Stimulated activated CD8-positive, alpha-beta memory T cell treated with anti-CD3 and anti-CD28 coated beads, Interleukin-4, amount 100 ng/mL, for 1 hour (primary cell): ENCODE measurements at places on chromosomes 2 and 18.

- DNase-seq, result no peak
Measured at GRCh38 chr2:104871972-104872865, 18.3 kb downstream of the POU3F3 start.

DNA sequence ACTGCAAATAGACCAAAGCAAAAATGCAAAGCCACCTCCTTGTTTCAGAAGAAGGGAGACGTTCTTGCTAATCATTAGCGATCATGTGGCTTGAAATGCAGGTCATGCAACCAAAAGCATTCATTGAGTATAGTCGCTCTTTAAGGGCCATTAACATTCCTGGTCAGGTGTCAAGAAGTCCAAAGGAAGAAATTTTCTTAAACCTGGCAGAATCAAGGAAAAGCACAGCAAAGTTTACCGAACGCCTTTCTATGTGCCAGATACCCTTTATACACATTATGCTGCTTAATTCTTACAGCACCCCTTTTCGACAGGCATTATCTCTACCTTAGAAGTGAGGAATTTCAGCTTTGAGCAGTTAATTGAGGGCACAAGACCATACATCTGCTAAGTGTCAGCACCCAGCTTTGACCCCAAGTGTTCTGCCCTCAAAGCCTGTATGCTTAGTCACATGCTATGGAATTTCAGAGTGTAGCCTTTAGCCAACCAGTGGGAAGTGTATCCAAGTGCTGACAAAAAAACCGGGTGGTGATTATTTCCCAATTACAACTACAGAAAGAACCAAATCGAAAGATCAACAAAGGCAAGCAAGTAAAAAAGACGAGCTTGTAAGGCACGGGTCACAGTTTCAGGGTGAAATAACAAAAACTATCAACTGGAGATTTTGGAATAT is 70.8 kb downstream of the EPHA4 start:
- no peak for DNase-seq

DNA sequence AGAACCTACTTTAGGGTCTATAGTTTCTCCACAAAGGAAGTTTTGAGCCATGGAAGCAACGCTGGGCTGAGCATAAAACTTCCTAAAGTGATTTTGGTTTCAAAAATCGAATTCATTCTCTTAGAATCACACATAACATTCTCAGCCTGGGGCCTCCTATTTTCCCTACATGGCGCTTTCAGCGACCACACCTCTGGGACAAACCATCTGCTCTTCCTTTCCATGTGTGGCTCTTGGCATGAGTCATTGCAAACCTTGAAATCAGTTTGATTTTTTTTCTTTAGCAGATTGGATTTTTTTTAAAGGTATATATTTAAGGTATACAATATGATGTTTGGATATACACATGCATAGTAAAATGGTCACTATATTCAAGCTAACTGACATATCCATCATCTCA is 72.5 kb upstream of the APCDD1 start:
- no peak for DNase-seq

DNA sequence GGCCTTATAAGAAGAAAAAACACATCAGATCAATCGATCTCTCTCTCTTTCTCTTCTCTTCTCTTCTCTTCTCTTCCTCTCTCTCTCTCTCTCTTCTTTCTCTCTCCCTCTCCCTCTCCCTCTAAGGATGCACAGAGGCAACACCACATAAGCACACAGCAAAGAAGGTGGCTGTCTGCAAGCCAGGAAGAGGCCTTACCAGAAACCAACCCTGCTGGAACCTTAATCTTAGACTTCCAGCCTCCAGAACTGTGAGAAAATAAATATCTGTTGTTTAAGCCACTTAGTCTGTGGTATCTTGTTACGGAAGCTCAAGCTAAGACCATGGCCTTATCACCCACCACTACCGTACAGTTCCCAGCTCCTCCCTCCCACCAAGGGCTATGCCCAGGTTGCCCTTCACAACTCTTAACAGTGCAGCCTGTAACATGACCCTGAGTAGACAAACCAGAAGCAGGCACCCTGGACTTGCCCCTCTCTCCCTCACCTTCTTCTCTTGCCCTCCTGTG is 25.2 kb upstream of the TMEM237 start:
- no peak for DNase-seq

GRCh38 chr18:67577386-67577785 is 60.9 kb upstream of the DSEL start:
- no peak for DNase-seq

- no peak for DNase-seq
Measured at GRCh38 chr2:135573620-135574019, 42.3 kb downstream of the R3HDM1 start.

DNA sequence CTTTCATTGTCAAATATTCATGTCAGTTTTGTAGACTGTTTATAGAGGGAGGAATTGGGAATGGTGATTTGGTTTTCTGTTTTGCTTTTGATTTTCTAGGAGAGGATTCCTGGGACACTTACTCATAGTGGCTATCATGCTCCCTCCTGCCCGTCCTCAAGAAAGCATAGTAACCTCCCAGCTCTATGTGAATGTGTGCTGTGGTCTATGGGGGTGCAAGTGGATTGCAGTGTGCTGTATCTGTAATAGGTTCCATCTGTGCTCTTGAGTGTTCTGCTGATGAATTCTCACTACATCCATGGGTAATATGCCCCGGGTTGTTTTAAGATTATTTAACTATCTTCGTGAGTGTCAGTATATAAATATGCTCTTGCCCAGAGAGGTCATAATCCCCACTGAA is 811.3 kb downstream of the CNTNAP5 start:
- no peak for DNase-seq

DNA sequence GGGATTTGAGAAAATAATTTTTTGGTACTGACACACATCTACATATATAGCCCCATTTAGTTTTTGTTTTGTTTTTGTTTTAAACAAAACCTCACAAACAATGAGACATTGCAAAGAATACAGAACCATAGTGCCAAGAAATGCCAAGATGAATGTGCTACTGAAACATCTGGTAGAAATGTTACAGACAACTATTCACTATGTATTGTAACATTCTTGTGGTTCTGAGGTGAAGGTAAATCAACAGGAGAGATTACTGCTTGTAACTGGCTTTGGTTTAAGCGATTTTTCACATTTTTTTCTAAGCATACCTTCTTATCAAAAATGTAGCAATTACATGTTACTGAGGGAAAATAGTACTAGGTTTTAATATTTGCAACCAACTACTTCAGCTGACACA is 281.3 kb downstream of the ZNF804A start:
- DNase-seq, result no peak

DNA sequence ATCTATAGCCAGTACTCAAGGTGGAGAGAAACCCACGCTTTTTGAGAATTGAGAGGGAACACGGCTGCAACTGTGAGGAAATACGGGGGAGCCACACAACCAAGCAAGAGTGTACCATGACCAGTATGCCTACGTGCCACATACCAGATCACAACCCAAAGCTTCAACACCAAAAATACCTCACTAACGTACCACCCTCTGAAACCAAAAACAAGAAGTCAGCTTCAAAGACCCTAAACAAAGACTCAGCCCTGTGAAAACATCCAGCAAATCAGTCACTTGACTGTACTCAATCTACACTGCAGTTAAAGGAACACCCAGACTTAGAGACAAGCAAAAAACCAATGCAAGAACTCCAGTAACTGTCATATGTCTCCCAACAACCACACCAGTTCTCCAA is 17.0 kb downstream of the RNU4ATAC start:
- DNase-seq, result no peak

- DNase-seq, result no peak
Measured at GRCh38 chr18:61394983-61395382, 61.8 kb downstream of the CDH20 start.

- no peak for DNase-seq
Measured at GRCh38 chr2:113896791-113897190, 6.9 kb downstream of the ACTR3 start.

DNA sequence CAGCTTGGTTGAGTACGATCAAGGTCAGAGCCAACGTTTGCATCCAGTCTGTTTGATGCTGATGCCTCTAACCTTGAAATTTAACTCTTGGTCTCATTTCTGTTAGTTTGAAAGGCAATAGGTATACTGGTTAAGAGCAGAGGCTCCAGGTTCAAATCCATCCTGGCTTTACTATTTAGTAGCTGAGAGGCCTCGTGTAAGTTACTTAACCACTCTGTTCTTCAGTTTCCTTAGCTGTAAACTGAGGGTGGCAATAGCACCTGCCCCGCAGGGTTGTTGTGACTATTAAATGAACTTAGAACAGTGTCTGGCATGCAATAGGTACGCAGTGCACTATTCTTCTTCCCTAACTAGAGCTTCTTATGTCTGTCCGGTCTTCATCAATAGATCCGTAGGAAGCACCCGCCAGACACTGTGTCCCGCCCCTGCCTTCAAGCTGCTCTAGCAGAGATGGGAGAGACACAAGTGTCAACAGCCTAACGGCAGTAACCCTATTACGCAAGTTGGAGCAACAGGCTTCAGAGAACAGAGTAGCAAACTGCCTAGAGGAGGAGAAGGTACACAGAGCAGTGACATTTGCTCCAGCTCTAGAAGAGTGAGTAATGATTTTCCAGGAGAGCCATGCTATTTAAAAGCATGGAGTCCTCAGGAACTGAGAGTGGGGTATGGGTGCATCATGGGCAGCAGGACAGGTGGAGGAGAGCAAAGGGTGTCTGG is 62.7 kb upstream of the ST3GAL5 start:
- DNase-seq, result no peak

DNA sequence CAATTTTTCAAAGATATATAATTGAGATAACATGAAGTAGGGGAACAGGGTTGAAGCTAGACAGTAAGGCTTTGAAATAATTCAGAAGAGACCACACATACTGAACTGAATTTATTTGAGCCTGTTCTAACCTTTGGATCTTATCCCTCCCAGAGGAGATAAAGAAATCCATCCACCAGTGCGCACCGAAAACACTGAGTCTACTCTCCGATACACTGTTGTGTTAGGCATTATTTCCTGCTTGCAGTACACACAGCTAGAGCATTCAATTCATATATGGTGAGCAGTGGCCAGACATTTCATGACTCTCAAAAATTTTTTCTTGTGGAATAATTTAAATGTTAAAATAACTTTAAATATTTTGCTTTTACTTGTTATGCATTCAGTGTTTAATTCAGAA is 342.7 kb downstream of the GPD2 start:
- no peak for DNase-seq

GRCh38 chr2:205656461-205656860 is 25.8 kb upstream of the NRP2 start:
- DNase-seq, result no peak

GRCh38 chr18:24460388-24460787 is at the start of gene HRH4:
Gene HRH4 (plus strand): TSS chr18:24460637. CDS start chr18:24460729, 92 bp downstream.
- no peak for DNase-seq

GRCh38 chr2:113198790-113199612 is 25.2 kb downstream of the PSD4 start:
- DNase-seq, result peak; percentile 34

GRCh38 chr2:118202707-118203303 is 114.5 kb downstream of the INSIG2 start:
- peak; percentile 25 for DNase-seq

DNA sequence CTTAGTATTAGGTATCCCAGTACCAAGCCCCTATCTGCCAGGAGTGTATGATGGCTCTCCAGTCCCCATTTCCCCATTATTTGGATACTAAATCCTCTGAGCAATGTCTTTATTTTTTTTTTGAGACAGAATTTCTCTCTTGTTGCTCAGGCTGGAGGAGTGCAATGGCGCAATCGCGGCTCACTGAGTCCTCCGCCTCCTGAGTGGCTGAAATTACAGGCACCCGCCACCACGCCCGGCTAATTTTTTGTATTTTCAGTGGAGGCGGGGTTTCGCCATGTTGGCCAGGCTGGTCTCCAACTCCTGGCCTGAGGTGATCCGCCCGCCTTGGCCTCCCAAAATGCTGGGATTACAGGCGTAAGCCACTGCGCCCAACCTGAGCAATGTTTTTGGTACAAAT is 3.6 kb upstream of the PHLPP1 start:
- DNase-seq, result no peak

- DNase-seq, result no peak
Measured at GRCh38 chr2:164700390-164700789, 79.1 kb upstream of the GRB14 start.

GRCh38 chr2:240615396-240615795 is 9.9 kb upstream of the GPR35 start:
- no peak for DNase-seq

- no peak for DNase-seq
Measured at GRCh38 chr2:176088048-176088936, 4.2 kb upstream of the HOXD13 start.

GRCh38 chr18:1495387-1495786 is 590.7 kb downstream of the ADCYAP1 start:
- DNase-seq, result no peak

GRCh38 chr2:108460345-108461037 is 11.5 kb downstream of the GCC2 start:
- no peak for DNase-seq
